ENCODE measurements at places on chromosomes 5 and 9.

- DNase-seq = no peak
Measured at GRCh38 chr9:85392260-85392659, 349.5 kb downstream of the AGTPBP1 start.

- DNase-seq = no peak
Measured at GRCh38 chr9:81879501-81879916, 48.7 kb upstream of the SPATA31D4 start.

- no peak for DNase-seq
Measured at GRCh38 chr9:97880336-97880735, 27.3 kb downstream of the FOXE1 start.

DNA sequence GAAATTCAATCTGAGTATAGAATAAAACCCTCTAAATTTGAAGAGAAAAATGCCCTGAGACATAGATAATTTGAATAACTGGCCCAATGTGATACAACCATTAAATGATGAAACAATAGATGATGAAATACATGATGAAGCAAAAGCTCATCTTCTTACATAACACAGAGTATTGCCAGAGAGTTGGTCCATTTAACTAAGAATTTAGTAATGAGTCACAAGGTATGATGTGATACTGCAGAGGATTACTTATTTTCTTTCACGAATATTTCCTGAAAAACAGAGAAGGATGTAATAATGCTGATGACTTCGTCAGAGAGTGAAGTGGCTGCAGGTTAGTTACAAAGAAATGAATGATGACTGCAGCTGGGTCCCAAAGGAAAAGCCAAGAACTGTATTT lies 379.3 kb downstream of the CDH12 start:
- DNase-seq = no peak

GRCh38 chr5:33372721-33373472 lies 67.9 kb upstream of the TARS1 start:
- DNase-seq = no peak

Data from esophagus squamous epithelium (tissue), 5 donors.